Activated T-cell treated with anti-CD3 and anti-CD28 coated beads, Interleukin-2, amount 50 U/mL, for 72 hours (primary cell): ENCODE measurements at places on chromosomes 11 and 22. TPM values are rescaled to one million over a fixed set of nuclear protein-coding genes. Genes with fewer than 3 reads are reported as not detected.

C11orf21 gene
- total RNA-seq = 16.6 TPM

OR2AG1 gene
- not detected for total RNA-seq

CYTH4 gene
- total RNA-seq = 71.9 TPM

GDPD5 gene
- 29.5 TPM for total RNA-seq

TEX54 gene
- total RNA-seq = 0.77 TPM

FDXACB1 gene
- 2.8 TPM for total RNA-seq
